ENCODE measurements at places on chromosomes 11 and 22.

GRCh38 chr22:44580176-44581095 lies 82.4 kb upstream of the RTL6 start:
- no peak for DNase-seq

- DNase-seq: no peak
Observed at GRCh38 chr11:61687420-61687819, 7.2 kb downstream of the DAGLA start.

- no peak for DNase-seq
Observed at GRCh38 chr11:110362971-110363509, 66.6 kb upstream of the RDX start.

DNA sequence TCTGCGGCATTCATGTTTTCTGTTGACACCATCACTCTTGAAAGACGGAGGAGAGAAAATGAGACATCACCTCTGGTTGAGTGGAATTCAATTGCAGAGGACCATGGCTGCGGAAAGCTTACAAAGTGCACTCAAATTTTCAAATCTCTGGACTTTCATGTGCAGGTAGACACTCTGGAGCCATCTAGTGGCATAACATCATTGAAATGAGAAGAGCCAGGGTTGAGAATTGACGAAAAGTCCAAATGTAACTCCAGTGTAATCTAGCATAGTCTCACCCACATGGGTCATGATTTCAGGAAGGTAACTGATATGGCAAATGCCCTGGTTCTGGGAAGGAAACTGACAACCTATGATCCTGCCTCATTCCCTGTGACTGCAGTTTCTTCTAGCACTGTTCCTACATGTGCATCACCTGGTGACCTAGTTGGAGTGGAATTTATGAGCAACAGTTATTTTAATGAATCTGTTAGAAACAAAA lies 687.8 kb downstream of the KCNA4 start:
- DNase-seq: no peak

DNA sequence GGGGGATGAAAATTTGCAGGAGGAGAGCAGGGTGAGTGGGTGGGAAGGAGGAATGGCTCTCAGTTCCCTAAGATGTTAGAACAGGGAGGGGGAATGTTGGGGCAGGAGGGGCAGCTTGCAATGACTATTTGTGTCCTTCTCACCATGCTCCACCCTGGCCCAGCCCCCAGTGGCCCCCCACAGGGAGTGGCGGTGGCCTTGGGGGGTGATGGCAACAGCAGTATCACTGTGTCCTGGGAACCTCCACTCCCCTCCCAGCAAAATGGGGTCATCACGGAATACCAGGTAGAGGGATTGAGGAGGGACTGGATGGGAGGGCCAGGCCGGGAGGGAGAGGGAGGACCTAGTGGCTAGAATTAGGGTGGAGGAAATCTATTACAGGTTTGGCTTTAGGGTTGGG lies 10.2 kb downstream of the ROBO3 start:
- DNase-seq: no peak

GRCh38 chr22:37511395-37512104 lies 7.7 kb downstream of the CARD10 start:
- DNase-seq: no peak

GRCh38 chr22:33328789-33329296 lies 270.7 kb upstream of the SYN3 start:
- DNase-seq: no peak

DNA sequence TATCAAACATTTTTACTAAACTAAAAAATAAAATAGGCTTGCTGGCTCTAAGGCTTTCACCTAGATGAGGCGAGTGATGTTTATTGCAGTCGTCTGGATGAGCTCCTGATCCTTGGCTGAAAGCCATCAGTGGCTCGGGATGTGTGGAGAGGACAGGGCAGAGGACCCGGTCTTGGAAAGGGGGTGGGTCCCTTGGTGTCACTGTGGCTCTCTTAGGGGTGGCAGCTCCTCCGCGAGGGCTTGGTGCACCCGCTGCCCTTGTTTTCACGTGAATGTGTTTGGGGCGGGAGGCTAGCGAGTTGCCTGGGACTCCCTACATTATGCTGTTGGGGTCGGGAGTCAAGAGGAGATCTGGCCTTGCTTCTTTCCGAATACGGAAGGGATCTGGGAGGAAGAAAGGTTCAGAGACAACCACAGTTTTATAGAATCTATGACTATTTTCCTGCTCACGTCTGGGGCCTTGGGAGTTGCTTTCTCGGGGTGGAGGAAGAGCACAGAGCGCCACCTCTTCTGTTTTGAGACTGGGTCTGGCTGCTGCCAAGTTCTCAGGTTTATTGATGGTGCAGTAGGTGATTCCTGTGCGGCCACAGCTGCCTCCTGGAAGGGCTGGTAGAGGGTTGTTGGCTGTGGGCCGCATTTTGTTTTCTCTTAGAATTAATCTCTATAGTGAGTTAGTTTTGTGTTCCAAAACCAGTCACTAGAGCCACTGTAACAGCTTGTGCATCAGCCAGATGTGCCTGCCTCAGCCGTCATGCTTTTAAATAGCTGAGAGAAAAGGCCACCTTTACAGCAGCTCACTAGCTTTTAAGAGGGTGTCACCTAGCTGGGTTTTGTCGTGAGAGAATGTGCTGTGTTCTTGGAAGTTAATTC lies 12.8 kb downstream of the TBC1D22A start:
- no peak for DNase-seq

DNA sequence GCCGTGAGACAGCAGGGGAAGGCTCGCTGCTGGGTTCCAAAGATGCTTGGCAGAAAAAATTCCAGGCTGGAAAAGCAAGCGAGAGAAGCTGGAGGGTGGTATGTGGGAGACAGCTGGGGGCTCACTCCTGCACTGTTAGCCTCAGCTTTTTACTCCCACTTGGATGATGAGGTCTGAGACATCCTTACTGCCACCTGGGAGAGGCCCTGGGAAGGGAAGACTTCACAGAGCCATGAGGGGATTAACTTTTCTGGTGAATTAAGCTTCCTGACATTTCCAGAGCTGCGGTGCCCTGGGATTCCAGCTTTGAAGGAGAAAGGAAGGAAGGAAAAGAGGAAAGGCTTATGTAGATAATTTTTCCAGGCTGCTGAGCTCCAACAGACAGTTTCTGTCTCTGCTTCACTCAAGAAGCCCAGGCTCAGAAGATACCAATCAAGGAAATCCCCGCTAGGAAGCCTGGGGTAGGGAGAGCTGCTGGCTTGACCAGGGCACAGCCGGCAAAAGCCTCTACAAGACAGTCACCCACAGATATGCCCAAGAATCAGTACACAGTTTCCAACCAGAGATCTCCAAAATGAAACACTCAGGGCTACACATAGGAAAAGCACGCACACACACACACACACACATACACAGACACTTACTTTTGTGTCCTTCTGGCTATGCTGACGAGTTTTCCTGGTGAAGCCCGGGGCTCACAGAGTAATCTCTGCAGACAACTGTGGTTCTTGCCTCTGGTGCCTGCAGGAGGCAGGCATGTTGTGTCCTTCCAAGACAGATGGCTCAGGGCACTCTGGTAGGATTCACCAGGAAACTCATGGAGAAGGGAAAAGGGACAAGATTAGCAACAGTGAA lies 907 bp downstream of the MCHR1 start:
- no peak for DNase-seq

GRCh38 chr11:16632295-16633200 lies 105.9 kb upstream of the C11orf58 start:
- DNase-seq: no peak

GRCh38 chr11:116989184-116989583 lies 109.0 kb downstream of the SIK3 start:
- no peak for DNase-seq

DNA sequence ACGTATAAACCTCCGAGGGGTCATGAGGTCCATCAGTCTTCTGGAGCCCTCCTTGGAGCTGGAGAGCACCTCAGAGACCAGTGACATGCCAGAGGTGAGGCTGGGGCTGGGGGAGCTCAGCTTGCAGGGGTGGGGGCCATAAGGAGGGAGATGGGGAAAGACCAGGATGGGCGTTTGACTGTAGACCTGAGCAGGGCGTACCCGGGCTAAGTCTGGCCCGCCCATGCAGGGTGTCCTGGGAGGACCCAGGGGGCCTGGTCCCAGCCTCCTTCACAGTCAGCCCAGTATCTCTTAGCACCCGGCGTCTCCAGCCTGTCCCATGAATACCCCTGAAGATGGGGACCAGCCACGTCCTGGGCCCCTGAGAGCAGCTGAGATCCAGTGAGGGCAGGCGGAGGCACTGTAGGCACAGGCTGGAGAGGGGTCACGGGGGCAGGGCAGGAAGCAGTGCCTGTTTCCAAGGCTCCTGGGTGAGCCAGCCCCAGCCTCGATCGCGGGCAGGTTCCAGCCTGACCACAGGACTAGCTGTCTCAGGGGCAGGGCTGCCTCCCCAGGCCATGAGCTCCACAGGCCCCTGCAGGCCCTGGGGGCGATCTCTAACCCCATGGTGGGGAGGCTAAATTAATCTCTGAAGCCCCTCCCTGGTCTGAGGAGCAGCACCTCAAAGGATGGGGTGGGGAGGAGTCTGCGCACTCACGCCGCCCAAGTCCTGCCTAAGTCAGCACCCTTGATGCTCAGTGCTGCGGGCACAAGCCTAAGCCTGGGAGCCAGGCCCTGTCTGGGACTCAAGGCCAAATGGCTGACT lies 7.1 kb downstream of the SSH3 start:
- no peak for DNase-seq

GRCh38 chr22:30325065-30325720 lies 1.5 kb downstream of the TBC1D10A start:
- DNase-seq: peak; percentile 68
